ENCODE measurements at places on chromosomes 3 and 15.

- DNase-seq = no peak
Observed at GRCh38 chr3:162658003-162658402, 1161.4 kb downstream of the OTOL1 start.

DNA sequence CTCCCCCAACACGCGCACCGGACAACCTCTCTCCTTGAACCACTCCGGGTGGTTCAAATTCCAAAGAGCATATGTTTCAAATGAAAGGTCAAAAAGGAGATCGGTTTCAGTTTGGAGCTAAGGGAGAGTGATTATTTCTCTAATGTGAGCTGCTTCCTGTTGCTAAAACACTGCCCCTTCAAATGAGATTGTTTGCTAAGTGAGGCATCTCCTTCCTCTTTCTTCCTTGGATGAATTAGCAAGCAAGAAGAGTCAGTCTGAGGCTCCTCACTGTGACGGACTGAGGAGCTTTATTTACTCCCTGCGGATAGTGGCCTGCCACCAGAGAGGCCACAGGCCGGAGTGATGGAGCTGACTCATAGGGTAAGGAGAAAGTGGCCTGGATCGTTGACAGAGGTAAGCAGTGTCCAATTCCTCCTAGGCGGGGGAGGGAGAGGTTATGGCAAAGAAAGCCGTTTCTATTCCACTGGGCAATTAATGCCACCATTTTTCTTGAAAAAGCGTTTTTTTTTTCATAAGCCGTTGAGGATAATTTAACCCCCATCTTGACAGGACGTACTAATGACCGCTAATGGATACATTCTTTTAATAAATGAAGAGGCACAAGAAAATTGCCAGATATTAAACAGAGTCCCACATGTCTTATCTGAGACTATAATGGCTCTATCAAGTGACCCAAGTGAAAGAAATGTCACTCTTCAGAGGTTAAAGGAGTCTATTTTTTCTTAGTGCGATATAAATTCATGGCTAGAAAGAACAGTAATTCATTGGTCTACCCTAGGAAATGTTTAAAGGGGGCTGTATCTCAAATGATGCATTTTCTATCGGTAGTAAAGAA is 167.0 kb upstream of the ANKRD28 start:
- no peak for DNase-seq

- no peak for DNase-seq
Observed at GRCh38 chr15:44584162-44584749, 47.3 kb downstream of the EIF3J start.

- DNase-seq = no peak
Observed at GRCh38 chr3:39501059-39501458, 33.6 kb downstream of the MOBP start.

DNA sequence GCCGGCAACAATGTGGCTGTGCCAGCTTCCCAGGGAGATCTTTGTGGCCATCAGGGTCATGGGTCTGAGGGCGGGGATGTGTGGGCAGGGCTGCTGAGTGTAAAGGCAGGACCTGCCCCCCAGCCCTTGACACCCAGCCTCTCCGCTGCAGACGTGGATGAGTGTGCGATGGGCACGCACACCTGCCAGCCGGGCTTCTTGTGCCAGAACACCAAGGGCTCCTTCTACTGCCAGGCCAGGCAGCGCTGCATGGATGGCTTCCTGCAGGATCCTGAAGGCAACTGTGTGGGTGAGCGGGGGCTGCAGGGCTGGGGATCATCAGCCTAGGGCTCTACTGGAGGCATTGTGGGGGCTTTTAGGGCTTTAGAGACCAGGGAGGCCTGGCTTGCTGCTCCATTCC is 78.8 kb downstream of the FBLN2 start:
- no peak for DNase-seq

DNA sequence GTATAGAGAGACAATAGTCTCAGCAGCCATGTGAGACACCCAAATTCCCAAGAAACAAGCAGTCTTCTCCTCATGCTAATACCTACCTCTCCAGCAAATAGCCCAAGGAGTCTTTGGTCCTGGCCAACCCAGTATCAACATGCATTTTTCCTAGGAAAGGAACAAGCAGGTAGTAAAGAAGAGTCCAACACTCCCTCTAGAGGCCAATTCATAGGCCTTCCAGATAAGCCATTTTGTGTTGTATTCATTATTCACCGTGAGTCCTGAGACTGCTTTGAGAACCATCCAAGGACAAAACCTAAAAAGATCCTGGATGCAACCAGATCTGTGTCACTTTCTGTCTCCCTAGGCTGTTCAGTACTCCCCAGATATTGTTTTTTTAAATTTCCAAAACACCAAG is 63.6 kb upstream of the SNTN start:
- no peak for DNase-seq

DNA sequence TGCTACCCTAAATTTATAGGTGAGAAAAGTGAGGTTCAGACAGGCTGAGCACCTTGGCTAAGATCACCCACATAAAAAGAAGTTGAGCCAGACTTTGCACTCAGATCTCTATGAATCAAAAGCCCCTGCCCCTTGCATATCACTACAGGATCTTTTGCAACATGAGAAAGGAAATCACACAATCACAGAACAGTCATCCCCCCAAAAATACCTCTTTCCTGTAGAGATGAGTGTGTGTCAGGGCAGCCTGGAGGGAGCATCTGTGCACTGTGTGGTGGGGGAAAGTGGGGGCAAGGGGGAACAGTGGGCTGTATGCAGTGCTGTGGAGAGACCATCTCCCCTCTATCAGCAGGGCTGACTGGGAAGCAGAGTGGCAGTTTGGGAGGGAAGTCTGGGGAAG is 46.6 kb downstream of the EPHB3 start:
- no peak for DNase-seq

DNA sequence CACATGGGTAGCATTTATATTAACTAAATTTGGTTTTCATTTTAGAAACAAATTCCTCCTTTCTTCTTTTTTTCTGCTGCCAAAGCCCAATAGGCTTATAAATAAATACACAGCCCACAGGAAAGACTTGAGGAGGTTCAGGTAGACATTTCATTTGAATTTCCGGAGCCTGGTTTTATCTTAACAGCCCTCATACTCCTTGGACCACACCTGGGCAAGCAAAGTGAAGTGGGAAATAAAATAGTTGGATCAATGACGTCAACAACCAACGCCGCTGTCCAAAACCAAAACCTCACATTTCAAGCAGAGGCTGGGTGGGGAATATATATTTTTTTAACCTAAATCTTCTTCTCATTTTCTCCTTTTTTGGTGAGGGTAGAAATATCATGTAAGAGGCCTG is 53.2 kb downstream of the RFTN1 start:
- no peak for DNase-seq

- DNase-seq = no peak
Observed at GRCh38 chr15:72614810-72615532, 39.5 kb upstream of the GOLGA6B start.

DNA sequence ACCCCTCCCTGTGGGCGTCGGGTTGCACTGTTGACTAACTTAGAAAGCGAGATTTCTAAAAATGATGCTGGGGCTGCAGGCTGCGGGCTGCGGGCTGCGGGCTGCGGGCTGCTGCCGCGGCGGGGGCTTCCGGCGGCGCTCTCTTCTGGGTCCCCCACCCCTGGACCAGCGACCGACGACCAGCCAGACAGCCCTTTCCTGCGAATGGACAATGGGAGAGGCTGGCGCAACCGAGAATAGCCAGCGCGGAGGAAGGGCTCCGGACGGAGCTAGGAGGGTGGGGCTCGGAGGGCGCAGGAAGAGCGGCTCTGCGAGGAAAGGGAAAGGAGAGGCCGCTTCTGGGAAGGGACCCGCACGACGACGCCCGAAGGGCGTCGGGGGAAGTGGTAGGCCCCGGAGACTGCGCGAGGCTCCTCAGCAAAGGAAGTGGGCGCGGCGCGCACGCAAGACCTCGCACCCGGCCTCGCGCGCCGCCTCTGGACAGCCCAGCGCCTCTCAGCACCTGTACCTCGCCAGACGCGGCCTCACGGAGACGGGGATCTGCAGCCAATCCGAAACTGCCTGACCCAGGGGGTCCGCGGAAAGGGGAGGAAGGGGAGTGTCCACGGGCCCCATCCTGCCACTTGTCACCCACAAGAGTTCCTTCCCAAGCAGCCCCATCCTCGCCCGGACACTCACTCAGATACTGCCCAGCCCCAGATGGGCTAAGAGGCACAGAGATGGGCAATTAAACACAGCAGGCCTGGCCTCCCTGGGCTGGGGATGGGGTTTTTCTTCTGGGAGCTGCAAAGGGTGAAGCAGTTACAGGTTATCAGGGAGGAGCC is 70.7 kb downstream of the SLC12A8 start:
- no peak for DNase-seq

GRCh38 chr3:44416031-44417030 is 61.1 kb downstream of the ZNF445 start:
- DNase-seq = no peak

DNA sequence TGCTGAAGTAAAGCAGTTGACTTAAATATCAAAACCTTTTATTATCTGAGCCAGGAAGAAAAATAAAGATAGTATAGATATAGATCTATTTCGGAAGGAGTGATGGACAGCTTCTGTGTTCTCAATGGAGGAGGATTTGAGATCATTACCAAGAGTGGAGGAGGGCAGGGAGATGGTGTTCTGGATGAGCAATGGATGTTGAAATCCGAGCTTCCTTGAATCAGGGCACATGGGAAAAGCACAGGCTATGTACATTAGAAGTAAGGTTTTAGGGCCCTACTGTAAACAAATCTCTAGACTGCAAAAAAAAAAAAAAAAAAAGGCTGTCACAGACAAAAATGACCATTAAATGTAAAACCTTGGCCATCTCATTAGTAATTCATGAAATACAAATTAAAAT is 43.2 kb downstream of the GTPBP8 start:
- DNase-seq = no peak

DNA sequence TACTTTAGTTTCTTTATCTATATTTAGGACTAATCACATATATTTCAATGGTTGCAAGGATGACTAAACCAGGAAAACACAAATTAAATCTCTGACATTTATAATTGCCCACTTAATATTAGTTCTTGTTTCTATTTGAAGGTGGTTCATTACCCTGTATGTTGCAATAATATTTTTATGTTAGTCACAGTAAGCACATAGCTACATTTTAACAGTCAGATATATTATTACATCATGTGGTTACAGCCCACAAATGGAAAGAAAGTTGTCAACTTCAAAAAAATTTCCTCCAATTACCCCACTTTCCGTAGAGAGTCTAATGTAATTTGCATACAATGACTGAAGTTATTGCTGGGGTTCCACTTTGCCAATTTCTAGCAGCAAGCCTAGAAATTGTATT is 114.6 kb downstream of the TUSC7 start:
- DNase-seq = no peak

- DNase-seq = no peak
Observed at GRCh38 chr15:35992791-35993190, 446.8 kb upstream of the DPH6 start.

DNA sequence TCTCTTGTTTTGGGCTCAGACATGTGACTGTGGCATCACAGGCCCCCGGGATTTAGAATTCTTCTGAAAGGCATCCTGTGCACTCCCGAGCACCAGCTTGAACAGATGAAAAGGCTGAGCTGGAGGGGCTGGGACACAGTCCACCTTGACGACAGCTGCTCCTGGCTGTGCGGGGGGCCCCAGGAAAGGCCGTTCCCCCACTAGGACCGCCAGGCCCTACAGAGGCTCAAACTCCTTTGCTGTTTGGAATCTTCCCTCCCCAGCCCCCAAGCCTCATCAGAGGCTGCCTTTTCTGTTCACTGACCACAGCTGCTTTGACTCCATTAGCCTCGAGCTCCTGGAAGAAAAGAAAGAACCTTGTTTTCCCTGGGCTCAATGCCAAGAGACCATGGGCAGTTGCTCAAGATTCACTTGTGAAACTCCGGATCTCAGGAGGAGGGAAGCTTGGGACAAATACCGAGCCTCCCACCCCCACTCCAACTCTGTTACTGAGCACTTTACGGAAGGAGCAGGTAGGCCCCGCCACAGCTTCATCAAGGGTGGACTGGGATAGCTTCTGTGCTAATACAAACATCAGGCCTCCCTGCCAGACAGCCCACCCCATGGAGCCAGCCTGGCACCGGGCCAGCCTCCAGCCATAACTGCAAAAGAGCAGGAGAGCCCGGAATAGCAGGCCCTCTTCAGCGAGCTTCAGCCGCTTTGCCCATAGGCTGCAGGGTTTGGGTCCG is 15.7 kb downstream of the CIDEC start:
- peak; percentile 74 for DNase-seq

All from globus pallidus (tissue), 1 donor.